ENCODE measurements at places on chromosomes 2 and 18.

DNA sequence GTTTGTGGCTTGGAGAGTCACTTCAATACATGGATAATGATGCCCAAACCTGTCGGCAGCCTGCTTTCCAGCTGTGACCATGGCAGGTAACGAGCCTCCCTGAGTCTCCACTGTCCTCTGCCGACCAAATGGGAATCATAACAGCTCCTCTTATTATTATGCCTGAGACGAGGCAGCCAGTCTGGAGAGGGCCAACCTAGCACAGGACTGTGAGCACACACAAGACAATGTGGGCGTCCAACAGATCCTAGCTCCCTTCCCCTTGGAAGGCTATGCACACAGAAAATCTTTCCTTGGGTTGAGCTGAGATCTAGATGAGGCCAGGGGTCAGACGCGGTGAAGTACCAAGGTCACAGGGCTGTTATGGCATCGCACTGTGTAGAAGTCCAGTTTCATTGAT lies 890 bp upstream of the SLC4A3 start:
- DNase-seq, result no peak

GRCh38 chr2:236693531-236693930 lies 123.9 kb downstream of the ACKR3 start:
- DNase-seq, result no peak

- peak; percentile 84 for DNase-seq
Measured at GRCh38 chr2:64767670-64768468, 114.2 kb upstream of the SERTAD2 start.

- DNase-seq, result no peak
Measured at GRCh38 chr2:45771261-45771660, 119.8 kb downstream of the PRKCE start.

DNA sequence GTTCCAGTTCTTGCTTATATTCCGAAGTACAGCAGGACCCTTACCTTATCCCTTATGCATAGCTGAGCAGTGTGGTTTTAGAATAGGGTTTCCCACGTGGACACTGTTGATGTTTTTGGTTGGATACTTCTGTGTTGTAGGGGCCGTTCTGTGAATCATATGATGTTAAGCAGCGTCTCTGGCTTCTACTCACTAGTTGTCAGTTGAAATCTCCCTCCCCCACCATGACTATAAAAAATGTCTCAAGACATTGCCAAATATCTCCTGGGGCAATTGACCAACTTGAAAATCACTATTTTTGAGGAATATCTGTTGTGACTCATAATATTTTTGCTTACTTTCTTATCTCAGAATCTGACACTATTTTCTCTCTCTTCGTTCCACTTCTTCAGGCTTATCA lies 713.7 kb downstream of the TSN start:
- DNase-seq, result no peak

DNA sequence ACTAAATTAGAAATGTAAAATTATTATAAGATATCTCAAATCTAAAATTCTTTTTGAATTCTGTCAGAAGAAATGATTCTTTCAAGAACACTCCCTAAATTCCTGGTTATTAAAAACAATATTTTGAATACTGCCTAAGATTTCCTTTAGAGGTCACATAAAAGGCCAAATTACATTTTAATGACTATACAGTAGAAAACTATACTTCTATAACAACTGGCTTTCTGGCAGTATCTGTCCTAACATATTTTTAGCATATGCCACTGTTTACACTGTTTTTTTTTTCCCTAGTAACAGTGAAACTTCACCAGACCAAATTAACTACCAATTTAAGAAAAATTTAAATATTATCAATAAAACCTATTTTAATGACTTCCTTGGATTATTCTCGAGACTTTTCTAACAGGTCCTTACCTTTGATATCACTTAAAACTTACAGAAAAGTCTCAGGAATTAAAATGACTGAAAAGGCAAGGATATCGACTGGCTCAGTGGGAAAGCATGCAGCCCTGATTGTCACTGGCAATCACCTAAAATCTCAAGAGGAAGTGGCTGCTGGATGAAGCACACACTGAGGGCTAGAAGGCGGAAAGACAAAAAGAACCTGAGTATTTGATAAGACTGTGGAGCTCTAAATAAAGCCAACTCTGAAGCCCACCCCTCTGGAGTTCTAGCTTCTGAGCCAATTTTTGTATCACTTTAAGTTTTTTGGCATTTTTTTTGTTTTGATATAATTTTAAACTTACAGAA lies 59.6 kb downstream of the SPIRE1 start:
- DNase-seq, result peak; percentile 13

GRCh38 chr2:11683966-11684365 lies 14.0 kb upstream of the NTSR2 start:
- DNase-seq, result no peak

DNA sequence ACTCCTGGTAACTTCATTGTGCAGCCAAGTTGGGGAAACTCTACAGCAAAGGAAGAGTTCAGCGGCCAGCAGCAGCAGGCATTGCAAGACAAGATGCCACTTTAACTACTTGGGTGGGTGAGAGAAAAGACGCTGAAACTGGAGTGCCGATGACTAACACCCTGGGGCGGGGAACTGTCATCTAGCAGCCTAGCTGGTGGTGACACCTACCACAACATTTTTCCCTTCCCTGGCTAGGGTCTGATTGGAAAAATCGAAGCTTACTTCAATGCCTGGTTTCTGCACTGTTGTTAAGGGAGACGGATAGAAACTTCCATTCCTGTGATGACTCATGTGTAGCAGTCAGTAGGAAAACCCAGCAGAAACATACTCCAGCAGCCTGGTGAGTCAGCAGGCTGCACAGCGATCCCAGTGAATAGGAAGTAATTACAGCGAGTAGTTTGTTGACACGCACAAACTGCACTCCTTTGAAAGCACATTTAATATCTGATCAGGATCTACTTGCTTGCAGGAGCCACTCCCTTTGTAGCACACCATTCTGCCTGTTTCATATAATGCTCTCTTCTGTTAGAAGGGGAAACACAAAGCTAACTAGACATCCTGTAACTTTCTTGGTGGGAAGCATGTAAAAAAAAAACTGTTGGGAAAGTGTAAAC lies 62.1 kb upstream of the MAPRE2 start:
- DNase-seq, result peak; percentile 30

DNA sequence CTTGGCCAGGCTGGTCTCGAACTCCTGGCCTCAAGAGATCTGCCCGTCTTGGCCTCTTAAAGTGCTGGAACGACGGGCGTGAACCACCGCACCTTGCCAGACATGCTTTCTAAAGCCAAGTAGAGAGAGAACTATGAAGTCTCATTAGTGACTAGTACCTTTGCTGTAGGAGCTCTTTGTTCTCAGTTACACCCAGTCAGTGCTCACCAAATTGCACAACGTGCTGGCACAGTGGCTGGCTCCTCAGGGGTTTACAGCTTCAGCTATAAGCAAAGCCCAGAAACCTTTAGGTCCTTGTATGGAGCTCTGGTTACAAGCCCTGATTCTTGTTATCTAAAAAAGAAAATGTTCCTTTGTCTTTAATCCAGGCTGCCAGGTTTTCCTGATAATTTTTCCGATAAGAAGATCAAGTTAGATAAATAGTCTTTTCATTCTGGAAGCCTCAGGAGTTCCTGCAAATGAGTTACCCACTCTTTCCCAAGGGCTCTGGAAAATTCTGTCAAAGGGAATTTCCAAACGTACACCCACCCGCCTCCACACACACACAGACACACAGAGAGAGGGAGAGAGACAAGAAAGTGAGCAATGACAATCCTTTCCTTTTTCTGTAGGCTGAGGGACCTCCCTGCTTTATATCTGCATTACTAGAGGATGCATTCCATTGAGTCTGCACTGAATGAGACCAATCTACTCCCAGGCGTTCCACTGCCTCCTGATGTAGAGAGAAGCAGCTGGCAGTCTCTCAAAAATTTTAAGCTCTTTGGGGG lies 100.2 kb upstream of the CSRNP3 start:
- DNase-seq, result no peak

DNA sequence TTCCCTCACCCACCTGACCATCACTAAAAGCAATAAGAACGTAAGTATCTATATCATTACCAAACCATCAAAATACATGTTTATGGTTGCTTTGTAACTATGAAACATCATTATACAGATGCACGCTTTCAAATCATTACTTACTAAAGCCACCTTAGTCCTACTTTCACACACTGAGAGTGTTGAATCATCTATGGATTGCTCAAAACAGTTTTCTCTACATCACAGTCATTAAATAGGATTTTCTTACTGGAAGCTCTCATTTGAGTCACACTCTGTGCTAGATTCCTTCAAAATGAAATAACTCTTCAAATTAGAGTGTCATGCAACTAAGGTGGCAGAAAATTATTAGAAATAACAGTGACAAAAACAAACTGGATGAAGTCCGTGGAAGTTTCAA lies 878.4 kb downstream of the CPS1 start:
- DNase-seq, result no peak

- no peak for DNase-seq
Measured at GRCh38 chr2:26000561-26001082, 18.3 kb upstream of the KIF3C start.

DNA sequence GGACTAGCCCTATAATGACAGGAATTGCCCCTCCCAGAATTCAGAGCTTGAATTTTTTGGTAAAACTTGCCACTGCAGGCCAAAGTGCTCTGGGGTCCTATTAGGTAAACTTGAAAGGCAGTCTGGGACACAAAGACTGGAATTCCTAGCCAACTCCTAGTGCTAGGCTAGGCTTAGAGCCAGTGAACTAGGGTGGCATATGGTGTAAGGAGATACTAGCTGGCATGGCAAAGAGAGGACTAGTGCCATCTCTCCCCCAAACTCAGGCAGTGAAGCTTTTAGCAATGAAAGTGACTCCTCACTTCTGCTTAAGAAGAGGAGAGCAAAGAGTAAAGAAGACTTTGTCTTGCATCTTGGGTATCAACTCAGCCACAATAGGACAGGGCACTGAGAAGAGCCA lies 410.5 kb upstream of the CNTNAP5 start:
- no peak for DNase-seq

GRCh38 chr18:13629841-13630715 lies 96.3 kb downstream of the FAM210A start:
- peak; percentile 79 for DNase-seq

DNA sequence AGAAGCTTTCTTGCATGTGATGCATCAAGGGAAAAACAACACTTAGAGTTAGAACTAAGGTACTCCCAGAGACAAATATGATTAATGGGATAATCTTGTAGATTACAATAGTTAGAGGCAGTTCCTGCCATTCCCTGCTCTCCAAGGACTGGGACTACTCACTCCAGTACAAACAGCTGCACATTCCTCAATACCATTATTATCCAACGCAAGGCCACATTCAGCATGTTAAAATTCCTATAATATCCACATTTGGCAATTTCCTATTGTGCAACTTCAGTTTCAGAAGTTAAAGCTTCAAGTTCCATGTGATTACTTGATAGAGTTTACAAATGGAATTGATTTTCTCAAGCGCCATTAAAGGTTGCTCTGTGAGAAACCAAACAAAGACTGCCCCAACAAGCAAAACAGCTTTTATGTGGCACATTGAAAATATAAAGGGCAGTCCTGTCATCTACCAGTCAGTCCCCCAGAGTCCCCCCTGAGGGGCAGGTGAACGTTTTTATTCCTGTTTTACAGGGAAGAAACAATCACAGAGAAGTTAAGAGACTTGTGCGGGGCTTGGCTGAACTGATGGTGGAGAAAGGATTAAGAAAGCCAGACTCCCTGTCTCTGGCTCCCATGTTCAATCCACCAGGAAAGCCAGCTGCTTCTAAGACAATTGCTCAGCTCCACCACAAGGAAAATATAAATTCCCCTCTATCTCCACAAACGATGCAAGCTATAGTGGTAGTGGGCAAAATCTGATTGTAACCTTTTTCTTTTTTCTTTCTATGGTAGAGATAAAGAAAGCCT lies 72.6 kb downstream of the TXNL1 start:
- no peak for DNase-seq

DNA sequence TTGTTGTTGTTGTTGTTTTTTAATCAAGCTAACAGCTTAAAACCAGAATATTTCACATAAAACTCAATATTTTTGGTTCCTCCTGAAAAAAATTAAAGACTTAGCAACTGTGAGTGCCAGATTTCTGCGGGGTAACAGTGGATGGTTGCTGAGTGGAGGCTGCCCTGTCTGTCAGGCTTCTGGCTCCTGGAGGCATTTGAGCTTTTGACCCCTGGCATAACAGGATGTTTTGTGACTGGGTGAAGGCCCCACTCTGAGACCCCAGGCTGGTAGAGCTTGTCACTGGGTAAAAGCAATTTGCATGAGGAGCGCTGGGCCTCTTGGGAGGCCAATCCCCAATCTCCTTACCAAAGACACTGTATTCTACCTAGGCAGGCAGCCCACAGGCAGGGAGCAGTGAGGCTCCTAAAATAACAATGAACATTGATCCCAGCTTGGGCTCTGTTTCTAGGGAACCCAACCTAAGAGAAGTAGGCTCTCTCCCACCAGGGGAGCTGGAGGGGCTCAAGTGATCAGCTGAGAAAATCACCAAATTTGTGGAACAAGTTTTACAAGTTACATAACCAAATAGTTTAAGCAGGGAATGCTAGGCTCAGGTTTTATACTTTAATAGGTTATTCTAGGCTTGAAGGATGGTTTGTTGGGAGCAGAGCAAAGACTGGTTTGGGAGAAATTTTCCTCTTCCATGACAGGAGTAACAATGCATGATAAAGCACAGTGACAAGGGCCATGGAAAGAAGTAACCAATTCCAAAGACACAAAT lies 5.9 kb upstream of the SPRED2 start:
- DNase-seq, result no peak

- no peak for DNase-seq
Measured at GRCh38 chr2:223959688-223960087, 2.4 kb downstream of the MRPL44 start.

GRCh38 chr2:18505703-18506341 lies 54.6 kb downstream of the RDH14 start:
- no peak for DNase-seq

DNA sequence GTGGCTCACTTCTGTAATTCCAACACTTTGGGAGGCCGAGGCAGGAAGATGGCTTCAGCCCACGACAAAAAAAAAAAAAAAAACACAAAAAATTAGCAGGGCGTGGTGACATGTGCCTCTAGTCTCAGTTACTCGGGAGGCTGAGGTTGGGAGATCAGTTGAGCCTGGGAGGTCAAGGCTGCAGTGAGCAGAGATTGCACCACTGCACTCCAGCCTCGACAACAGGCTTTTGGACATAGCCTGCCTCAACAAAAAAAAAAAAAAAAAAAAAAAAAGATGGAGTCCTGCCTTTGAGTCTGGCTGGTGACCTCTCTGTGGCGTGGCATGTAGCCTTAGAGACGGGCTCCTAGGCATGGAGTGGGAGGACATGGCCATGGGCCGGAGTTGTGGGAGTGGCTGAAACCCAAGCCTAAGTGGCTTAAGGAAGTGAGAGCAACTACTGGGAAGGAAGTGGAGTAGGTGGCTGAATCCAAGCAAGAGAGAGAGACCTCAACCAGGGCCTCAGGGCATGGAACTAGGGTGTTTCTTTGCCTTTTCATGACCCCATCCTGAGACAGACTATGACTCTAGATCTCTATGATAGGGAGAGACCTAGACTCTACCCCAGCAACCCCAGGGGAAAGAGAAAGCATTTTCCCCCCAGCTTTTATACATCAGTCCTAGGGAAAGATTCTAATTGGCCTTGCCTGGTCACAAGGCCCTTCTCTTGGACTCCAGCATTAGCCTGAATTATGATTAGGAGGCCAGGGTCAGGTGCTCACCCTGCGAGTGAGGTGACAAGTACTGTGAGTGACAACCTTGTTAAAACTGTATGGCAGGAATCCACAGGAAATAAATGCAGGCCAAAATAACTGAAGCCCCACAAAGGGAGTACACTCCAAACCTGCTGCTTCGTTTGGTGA lies 34.2 kb downstream of the NPAS2 start:
- DNase-seq, result no peak

GRCh38 chr2:74033375-74033774 lies 48.7 kb downstream of the TET3 start:
- no peak for DNase-seq
